Pancreas (tissue), 10 donors: ENCODE measurements at places on chromosomes 4 and X. TPM values are rescaled to one million over a fixed set of nuclear protein-coding genes. Genes with fewer than 3 reads are reported as not detected.

LDB2 gene
- total RNA-seq, result 4.2 TPM

PAGE4 gene
- total RNA-seq, result not detected

CCDC149 gene
- 24.2 TPM for total RNA-seq

TCEANC gene
- total RNA-seq, result 2.5 TPM

L1CAM gene
- total RNA-seq, result 1.6 TPM

UGT2B11 gene
- total RNA-seq, result not detected

DUSP9 gene
- total RNA-seq, result 0.28 TPM

UNC5C gene
- 0.32 TPM for total RNA-seq

DNA sequence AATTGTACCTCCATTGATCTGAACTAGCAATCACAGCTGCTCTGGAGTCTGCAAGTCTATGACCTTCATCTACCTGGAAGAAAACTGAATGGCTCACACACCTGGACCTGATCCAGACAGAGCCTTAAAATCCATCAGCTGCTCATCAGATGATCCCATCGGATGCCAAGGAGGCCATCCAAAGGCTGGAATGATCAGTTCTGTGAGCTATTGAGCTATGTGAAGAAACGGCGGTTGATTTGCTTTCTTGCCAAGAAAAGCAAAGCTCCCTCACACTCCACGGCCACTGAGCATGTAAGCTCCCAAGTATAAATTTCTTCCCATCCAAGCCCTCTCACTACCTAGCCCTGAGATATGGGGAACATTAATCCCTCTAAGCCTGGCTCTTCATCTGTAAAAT is 63.1 kb downstream of the RELL1 start:
- DNase-seq, result no peak

GRCh38 chr4:90081432-90082144 is 45.6 kb upstream of the CCSER1 start:
- no peak for DNase-seq

DNA sequence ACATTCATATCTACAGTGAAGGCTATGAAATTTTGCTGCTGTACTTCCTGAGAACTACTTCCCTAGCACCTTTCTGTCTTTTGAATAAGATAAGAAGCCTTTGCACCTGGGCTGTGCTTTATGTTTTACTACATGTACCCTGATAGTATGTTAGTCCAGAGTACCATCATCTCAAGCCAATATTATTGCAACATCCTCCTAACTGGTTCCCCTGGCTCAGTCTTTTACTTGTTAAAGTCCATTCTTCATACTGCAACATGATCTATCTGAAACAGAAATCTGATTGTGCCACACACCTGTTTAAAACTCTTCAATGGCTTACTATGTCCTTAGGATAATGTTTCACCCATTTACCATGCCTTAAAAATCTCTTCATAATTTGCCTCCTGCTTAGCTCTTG is 102.3 kb downstream of the AGTR2 start:
- DNase-seq, result no peak

DNA sequence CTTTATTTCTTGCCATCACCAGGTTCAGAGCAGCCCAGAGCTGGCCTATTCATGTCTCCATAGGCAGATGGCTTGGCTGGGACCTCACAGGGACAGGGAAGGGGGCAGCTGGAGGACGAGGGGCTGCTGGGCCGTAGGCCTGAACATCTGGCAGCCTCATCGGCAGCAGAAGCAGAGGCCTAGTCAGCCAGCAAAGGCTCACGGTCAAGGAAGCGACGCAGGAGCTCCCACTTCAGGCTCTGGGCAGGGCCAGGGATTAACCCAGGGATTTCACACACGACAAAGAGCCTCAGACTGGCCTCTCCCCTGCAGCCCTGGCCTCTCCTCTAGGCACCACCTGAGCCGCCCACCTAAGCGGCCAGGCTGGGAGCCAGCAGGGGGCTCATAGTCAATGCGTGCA is 46.0 kb upstream of the MAN2B2 start:
- no peak for DNase-seq
